ENCODE measurements at places on chromosomes 13 and 19.

DNA sequence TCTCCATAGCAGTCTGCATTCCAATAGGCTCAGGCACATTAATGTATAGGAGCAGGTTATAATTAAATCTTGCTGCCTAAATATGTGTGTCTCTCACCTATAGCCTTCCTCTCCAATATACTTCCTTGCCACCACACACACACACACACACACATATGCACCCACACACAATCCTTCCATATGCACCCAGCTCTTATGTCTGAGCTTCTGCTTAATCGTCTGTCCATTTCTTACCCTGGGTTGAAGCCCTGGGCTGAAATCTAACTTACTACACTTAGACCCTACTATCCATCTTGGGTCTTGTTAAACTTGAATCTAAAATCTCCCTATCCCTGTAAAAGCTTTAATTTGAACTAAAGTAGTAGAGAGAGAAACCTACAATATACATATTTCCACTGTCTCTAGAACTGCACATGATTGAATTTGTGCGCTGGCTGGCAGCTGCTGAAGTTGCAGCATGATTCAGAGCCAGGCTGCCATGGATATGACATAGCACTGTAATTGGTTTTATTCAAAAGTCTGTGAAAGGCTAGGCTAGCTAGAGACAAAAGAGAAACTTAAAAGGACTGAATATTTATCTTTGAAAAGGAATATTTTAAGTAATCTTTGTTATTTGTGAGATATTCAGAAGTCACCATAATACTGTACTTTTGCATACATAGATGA lies 25.7 kb upstream of the FREM2 start:
- no peak for DNase-seq

DNA sequence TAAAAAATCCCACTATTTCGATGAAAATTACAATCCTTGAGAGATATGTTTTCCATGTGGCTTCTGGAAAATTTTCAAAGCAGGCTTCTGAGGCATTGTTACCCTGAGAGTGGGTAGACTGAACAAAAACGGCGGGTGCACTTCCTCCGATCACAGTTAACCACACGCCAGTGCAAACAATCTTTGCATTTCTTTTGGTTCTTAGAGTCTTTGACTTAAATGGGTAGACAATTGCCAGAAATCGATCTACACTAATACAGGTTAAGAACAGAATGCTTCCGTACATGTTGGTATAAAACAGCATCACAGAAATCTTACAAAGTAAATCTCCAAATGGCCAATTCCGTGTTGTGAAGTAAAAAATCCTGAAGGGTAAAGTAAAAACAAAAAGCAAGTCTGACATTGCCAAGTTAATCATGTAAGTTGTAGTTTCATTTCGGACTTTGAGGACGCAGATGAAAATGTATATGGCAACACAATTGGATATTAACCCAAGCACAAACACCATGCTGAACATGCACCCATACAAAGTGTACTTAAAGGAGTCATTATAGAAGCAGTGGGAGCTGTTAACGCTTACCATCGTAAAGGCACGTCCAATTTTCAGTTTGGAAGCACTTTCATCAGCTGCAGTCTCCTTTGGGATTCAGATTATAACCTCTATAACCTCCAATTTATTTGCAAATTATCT lies 927 bp downstream of the LPAR6 start:
- DNase-seq = no peak

- DNase-seq = no peak
Measured at GRCh38 chr19:12485052-12485416, 418 bp upstream of the ZNF709 start.

DNA sequence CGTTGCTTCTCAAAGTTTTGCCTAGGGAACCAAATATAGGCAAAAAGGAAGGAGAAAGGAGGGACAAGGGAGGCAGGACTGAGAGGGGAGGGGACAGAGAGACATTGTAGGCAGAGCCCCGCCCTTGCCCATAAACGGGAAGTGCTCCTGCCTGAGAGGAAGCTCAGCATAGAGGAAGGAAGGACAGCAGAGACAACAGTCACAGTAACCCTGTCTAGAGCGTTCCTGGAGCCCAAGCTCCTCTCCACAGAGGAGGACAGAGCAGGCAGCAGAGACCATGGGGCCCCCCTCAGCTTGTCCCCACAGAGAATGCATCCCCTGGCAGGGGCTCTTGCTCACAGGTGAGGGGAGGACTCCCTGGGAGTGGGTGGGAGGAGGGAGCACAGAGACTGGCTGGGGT lies at the start of gene CEACAM21:
CEACAM21 (plus strand) TSS at position 169 of the 400 bp plus-strand sequence; CDS start at position 278, 109 bp downstream.
- DNase-seq = no peak

DNA sequence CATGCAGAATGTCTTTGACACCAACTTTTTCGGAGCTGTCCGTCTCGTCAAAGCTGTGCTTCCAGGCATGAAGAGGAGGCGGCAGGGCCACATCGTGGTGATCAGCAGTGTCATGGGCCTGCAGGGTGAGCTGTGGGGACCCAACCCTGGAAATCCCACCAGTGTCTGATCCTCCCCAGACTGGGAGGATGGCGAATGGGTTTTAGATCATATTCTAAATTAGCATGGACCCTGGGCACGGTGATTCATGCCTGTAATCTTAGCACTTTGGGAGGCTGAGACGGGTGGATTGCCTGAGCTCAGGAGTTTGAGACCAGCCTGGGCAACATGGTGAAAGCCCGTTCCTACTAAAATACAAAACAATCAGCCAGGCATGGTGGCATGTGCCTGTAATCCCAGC lies 5.5 kb downstream of the RDH8 start:
- DNase-seq = no peak

GRCh38 chr13:33547035-33547434 lies 261.5 kb upstream of the STARD13 start:
- DNase-seq = no peak

GRCh38 chr13:77980592-77980991 lies 62.0 kb upstream of the EDNRB start:
- DNase-seq = peak; percentile 33

- DNase-seq = no peak
Measured at GRCh38 chr13:35794734-35795389, 318.4 kb upstream of the MAB21L1 start.

GRCh38 chr13:40193286-40194223 lies 472.9 kb downstream of the FOXO1 start:
- DNase-seq = no peak

DNA sequence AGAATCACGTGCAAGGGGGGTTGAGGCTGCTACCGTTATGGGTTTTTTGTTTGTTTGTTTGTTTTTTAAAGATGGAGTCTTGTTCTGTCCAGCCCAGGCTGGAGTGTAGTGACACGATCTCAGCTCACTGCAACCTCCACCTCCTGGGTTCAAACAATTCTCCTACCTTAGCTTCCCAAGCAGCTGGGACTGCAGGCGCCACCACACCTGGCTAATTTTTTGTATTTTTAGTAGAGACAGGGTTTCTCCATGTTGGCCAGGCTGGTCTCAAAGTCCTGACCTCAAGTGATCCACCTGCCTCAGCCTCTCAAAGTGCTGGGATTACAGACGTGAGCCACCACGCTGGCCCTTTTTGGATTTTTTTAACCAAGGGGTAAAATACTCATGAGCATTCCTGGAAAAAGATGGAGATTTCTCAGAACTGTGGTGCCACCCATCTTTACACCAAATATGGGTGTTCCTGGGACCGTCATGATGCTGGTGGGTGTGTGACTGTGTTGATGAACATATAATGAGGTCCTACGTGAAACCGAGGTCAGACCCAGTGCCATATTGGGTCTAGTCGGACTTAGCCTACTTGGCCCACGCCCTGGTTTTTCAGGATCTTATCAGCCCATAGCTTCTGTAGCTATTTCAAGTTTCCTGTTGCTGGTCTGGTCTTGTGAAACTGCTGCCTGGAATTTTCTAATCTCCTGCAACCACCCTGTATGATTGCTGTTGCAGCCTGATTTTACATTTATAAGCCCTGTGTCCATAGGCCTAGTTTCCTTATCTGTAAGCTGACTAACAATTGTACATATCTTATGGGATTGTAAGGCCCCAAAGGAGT lies 6.2 kb downstream of the PPP1R15A start:
- DNase-seq = no peak

GRCh38 chr13:22061371-22061805 lies 390.5 kb downstream of the FGF9 start:
- DNase-seq = no peak

DNA sequence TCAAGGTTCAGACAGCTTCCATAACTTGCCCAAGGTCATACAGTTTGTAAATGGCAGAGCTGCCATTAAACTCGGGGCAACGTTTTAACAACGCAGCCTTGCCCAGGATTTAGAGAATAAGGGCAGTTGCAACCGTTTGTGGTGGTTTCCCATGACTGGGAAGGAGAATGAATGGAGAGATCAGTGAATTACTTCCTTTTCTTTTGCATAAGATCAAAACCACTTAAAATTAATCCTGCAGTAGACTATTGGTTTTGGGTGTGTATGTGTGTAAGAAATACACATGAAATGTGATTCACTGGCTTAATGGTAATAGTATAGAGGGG lies 179.1 kb upstream of the MIR17HG start:
- no peak for DNase-seq

- DNase-seq = no peak
Measured at GRCh38 chr13:22735011-22735995, 445.5 kb upstream of the SGCG start.

DNA sequence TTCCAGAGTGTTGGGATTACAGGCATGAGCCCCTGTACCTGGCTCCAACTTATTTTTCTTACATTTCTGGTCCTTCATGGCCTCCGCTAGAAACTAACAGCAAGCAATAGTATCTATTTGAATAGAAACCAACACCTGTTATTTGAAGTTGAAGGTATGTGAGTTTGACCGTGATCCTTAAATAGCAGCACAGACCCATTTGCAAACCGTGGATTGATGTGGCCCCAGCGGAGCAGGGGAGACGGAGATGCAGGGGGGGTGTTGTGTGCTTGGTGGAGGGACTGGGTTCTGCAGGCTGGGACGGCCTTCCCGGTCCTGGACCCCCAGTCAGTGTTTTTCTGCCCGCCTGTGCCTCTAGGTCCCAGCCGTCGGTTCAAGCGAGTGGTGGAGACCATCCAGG lies 16.9 kb downstream of the TMEM150B start:
- DNase-seq = no peak

DNA sequence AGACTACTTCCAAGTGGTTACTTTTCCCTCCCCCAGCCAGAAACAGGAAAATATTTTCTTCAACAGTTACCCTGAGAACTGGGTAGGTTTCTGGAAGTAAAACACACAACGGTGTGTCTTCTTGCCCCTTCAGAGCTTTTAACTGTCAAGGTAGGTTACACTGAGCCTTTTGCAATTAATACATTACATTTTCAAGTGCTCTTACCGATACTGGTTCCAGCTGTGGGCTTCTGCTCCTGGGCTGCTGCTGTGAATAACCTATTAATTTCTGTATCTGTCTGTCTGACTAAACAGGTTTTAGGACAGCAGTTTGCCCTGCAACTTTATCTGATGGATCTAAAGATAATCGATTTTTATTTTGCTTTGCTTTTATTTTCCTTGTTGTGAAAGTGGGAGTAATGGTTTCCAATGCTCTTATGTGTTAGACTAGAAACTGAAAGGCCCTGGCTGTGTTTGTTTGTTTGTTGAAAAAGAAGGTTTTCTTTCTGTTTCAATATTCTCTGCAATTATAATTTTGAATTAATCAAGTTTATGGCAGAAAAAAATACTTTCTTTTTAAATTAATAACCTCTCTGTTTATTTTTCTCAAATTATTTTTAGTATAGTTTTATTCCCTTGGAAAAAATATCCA lies 196.7 kb upstream of the SLITRK6 start:
- no peak for DNase-seq

GRCh38 chr19:40755248-40755624 lies 4.2 kb downstream of the SNRPA start:
- DNase-seq = no peak

GRCh38 chr13:66659701-66660467 lies 570.3 kb downstream of the PCDH9 start:
- DNase-seq = no peak

DNA sequence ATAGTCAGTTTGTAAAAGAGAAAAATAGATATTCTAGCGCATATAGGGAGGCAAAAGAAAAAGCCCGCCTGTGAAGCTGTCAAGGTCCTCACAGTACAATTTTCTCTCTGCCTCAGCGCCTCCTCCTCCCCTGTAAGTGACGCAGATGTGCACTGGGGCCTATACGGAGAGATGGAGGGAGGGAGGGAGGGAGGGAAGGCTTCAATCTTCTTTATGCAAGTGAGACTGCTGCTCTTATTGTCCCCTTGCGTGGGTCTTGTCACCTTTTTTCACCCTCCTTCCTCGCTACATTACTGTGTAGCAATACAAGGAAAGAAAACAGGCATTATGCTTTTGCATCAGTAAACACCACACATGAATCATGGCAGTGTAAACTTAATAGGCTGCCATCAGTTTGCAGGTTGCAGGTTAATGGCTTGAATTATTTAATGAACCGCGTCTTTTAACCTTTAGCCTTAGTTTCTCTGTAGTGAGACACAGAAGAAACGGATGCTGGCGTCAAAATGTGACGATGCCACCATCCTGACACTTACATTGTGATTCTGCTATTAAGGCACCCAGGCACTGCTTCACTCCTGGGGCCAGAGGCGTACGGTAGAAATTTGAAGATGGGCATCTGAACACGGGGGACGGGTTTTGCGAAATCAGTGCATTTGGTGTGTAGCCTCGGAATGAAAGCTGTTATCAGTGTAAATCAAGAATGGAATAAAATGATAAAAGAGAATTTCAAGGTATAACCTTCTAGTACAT lies at the start of gene KLHL1:
KLHL1 (minus strand) TSS at position 97 of the 750 bp plus-strand sequence. CDS start 753 bp downstream, outside the sequence.
- DNase-seq = no peak

DNA sequence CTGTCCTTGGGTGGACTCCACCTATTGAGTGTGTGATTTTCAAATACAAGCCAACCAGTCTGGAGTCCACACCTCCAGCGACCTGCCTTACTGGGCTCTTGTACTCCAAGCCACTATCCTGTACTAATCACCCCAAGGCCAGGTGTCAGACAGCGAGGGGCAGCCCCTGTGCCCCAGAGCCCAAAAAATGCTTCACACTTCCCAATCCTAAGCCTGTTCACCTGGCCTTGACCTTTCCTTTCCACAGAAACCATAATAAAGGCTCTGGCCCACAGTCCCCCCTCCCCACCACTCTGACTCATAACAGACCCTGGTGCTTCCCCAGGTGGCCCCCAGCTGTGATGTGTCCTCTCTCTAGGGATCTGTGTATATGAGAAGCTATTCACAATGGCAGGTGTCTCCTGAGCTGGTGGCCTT lies 3.9 kb downstream of the CD209 start:
- DNase-seq = no peak

GRCh38 chr13:26052337-26052736 lies 521 bp upstream of the SHISA2 start:
- no peak for DNase-seq

GRCh38 chr13:76474966-76475365 lies 411.2 kb downstream of the KCTD12 start:
- DNase-seq = no peak

DNA sequence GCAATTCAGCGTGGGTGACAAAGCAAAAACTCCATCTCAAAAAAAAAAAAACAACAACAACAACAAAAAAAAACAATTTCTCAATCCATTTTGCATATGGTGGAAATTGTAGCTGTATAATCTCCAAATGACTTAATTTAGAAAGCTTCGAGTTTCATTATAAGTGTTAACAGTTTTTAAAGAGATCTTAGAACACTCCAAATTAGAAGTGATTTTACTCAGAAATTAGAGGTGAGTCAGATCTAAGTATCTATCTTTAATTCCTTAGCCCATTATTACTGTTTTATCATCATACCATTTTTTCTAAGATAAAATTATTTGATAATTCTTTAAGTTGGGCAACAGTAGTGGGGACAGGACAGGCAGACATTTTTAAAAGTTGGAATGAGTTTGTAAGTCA lies 60.5 kb downstream of the ZMYM2 start:
- DNase-seq = no peak

- no peak for DNase-seq
Measured at GRCh38 chr13:100940658-100941057, 266.1 kb upstream of the TMTC4 start.

Measured in GM04504 (cell line).